M059J (cell line): ENCODE measurements at places on chromosomes 2 and 18. TPM values are rescaled to one million over a fixed set of nuclear protein-coding genes. Genes with fewer than 3 reads are reported as not detected.

The ABCG5 gene
- not detected in 2 replicates for total RNA-seq

The SP140 gene
- 2.0 and 11.8 TPM in 2 replicates for total RNA-seq

- no peak for DNase-seq
Observed at GRCh38 chr2:140851258-140851981, 1279.4 kb downstream of the LRP1B start.

The NLRC4 gene
- not detected in 2 replicates for total RNA-seq

- DNase-seq = no peak
Observed at GRCh38 chr18:32042337-32042736, 23.7 kb downstream of the RNF125 start.

GRCh38 chr18:5721924-5722323, 173.4 kb downstream of the TMEM200C start:
- DNase-seq = no peak

The RGPD5 gene
- total RNA-seq = 6.5 and 9.2 TPM in 2 replicates

The MOGAT1 gene
- not detected in 2 replicates for total RNA-seq

- peak; percentile 90 for DNase-seq
Observed at GRCh38 chr2:238644095-238645081, 203.5 kb upstream of the TWIST2 start.
